ENCODE measurements at places on chromosomes 7 and 10.

- no peak for DNase-seq
- H3K27ac ChIP-seq = no peak overlapping the region
- H3K4me3 ChIP-seq = no peak overlapping the region
Measured at GRCh38 chr10:63175534-63175933, 42.4 kb downstream of the NRBF2 start.

DNA sequence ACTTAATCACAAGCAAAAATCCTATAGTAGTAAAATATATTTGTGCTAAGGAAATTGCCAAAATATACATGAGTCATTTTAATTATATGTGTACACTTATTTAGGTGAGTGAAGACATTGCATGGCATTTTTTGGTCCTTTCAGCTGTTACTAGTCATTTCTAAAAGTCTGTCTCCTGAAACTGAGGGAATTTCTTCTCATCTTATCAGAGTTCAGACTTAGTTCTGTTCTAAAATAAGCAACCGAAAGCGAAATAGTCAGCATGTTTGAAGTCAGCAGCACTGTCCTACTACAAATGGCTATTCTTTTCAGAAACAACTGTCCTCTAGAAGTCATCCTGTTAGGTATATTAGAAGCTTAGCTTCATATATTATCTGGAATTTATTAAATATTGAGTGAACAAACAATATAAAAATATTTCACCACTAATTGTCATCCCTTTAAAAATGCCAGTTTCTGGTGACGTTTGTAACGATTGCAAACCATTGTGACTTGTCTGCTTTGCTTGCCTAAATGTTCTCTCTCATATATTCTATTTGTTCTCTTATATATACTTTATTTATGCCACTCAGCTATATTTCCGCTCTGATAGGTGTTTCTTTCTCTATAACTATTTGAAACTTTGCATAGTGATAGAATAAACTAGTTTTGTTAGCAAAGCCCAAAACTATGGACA, 227.4 kb upstream of the KAT6B start:
- H3K27ac ChIP-seq = no peak overlapping the region
- peaks cover under 1% of the 10 kb centered on the region for H3K4me1 ChIP-seq
- no peaks in the 10 kb centered on the region for H3K36me3 ChIP-seq
- no peaks in the 10 kb centered on the region for H3K27me3 ChIP-seq
- no peak for DNase-seq
- H3K4me3 ChIP-seq = no peak overlapping the region

- no peak overlapping the region for H3K4me3 ChIP-seq
- H3K27ac ChIP-seq = no peak overlapping the region
- peaks cover 93% of the 10 kb centered on the region for H3K36me3 ChIP-seq
- H3K27me3 ChIP-seq = no peaks in the 10 kb centered on the region
- DNase-seq = no peak
Measured at GRCh38 chr10:3118641-3119091, 51.3 kb downstream of the PFKP start.

DNA sequence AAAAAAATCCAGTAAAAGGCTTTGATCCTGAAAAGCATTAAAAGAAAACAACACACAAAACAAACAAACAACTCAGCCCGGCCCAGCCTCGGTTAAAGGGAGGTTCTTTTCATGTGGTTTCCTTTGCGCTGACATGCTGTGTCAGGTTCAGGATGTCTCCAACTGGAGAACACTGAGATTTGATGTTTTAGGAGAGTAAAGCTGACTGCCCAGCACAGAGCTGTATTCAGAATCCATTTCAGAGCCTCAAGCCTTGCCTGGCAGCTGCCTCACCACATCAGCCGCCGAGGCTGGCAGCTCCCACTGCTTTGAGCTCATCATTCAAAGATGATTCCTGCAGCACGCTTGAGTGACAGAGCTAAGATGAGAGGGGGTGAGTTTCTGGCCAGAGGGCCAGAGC, 205.8 kb upstream of the LYZL1 start:
- H3K4me3 ChIP-seq = no peak overlapping the region
- no peaks in the 10 kb centered on the region for H3K36me3 ChIP-seq
- no peak for DNase-seq

All from esophagus squamous epithelium (tissue), 5 donors.